ENCODE measurements at places on chromosomes 5 and 9.

DNA sequence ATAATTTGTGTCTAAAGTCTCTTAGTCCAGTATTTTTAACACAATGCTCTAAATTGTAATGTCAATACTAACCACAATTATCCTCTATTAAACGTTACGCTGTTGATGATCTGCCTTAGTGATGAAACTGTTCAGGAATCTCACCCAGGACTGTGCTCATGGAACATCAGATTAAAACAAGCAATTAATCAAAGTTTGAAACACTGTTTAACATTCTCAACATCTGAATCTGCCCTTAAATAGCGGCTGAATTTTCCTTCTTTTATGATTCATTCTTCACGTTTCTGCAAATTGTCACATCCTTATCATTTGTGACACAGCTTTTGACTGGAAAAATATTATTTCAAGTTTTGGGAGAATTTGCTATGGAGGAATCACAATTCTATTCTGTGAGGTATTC is 113.8 kb downstream of the MARCHF11 start:
- no peak for DNase-seq

DNA sequence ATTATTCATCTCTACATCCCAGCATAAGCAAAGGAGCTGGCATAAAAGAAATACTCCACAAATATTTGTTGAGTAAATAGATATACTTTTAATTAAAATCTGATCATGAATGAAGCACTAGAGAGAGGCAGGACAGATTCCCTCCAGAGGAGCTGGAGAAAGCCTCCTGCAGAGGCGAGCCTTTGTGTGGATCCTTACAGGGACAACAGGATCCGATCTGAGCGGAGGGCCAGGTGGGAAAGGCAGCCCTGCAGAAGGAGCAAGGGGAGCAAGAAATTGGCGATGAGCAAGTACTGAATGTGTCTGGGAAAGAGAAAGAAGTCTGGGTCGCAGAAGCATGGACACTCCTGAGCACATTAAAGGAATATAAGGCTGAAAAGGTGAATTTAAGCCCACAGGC is 69.4 kb downstream of the EBF1 start:
- DNase-seq = no peak

- no peak for DNase-seq
Observed at GRCh38 chr5:145502906-145503305, 332.2 kb downstream of the PRELID2 start.

- no peak for DNase-seq
Observed at GRCh38 chr5:16550316-16550952, 66.4 kb downstream of the RETREG1 start.

DNA sequence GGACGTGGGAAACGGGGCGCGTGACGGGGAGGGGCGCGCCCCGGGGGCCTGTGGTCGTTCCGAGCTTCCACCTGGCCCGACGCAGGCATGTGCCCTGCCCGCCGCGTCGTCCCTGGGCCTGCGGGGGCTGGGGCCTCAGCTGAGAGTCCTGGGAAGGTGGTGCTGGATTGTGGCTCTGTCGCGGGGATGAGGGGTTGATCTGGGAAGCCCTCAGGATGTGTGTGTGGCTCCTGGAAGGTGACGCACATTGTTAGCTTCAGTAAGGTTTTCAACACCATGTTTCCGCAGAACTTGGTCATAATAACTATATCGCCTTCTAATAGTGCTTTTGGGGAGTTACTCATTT is 589.1 kb downstream of the MTRR start:
- peak; percentile 60 for DNase-seq

DNA sequence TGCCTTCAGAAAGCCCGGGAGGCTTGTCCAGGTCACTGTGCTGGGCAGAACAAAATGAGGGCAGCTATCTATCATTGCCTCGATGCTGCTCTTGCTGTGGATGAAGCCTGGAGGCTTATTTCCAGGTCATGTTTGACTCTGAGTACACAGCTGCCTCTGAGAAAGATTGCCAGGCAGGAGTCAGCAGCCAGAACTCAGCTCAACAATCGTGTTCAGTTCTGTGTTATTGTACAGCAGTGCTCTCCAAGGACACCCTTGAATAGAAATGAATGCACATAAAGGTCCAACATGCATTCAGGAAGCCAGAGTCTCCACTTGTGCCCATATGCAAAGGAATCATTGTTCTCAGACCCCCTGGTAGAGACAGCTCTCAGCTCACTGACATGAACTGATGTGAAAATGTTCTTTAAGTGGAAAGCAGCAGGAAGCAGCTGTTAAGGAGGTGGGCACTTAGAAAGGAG is 61.7 kb upstream of the ZFR start:
- DNase-seq = no peak

- no peak for DNase-seq
Observed at GRCh38 chr9:98846081-98846480, 38.6 kb downstream of the GALNT12 start.

DNA sequence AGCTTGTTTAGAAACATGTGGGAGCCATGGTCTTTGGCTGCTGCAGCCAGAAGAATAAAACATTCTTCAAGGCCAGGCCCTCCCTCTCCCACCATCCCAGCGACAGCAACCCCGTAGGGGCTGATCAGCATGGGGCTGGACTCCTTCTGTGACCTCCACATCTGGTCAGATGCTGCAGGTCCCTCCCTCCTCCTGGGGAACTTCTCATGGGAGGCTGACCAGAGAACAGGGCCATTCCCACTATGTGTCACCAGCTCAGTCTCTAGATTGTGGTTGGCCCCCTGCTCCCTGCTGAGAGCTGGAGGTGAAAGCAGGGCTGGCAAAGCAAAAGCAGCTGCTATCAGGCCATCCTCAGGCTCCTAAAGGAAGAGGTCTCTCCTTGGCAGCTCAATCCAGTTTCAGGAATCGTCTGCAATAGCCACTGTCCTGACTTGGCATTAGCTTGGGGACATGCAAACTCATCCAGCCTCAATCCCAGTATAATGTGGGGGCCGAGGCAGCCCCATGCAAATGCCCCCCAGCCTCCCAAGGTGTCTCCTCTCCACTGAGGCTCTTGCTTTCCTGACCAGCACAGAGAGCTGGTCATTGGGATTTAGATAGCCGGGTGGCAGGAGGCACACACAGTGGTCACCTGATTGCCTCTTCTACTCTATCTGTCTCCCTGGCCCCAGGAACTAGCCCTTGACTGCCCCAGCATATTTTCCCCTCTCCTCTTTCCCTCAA is 81.5 kb downstream of the NRG2 start:
- DNase-seq = peak; percentile 48

- no peak for DNase-seq
Observed at GRCh38 chr5:18764161-18764560, 1129.9 kb downstream of the TAF11L14 start.

GRCh38 chr9:93355827-93356226 is 95.7 kb upstream of the FAM120A start:
- no peak for DNase-seq

- DNase-seq = no peak
Observed at GRCh38 chr5:170623576-170624181, 119.9 kb downstream of the KCNIP1 start.

GRCh38 chr5:151110992-151111391 is 30.2 kb upstream of the TNIP1 start:
- DNase-seq = no peak

Data from kidney (tissue), 22 donors.